Activated T-helper 9 cell treated with anti-CD3 and anti-CD28 coated beads, Interleukin-2, amount 50 U/mL, for 16 hours (primary cell): ENCODE measurements at places on chromosomes 3 and 15.

DNA sequence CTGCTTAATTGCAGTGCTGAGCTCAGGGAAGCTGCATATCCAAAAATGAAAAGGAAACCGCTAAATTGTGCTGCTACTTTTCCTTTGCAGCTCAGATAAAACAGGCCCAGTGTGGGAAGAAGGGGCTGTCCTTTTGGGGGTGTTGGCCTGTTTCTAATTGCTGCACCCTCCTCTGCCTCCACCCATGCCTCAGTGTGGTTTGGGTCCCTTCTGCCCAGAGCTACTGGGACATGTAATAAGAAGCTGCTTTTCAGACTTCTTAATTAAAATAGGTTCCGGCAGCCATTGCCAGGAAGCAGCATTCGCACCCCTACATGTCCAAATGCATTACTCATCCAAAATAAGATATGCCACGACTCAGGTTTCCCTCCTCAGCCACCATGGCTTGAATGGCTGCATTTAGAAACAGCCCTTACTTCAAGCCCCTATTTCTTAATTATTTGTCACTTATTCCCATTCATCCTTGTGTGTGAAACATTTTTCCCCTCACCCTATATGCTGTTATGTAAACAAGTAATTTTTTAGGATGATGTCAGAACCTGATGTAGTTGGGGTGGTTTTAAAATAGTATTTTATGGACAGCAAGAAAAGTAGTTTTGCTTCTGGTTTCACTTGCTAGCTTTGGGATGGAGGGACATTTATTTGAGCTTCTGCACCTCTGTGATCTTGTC, 235.9 kb upstream of the CTDSPL start:
- no peak for DNase-seq

DNA sequence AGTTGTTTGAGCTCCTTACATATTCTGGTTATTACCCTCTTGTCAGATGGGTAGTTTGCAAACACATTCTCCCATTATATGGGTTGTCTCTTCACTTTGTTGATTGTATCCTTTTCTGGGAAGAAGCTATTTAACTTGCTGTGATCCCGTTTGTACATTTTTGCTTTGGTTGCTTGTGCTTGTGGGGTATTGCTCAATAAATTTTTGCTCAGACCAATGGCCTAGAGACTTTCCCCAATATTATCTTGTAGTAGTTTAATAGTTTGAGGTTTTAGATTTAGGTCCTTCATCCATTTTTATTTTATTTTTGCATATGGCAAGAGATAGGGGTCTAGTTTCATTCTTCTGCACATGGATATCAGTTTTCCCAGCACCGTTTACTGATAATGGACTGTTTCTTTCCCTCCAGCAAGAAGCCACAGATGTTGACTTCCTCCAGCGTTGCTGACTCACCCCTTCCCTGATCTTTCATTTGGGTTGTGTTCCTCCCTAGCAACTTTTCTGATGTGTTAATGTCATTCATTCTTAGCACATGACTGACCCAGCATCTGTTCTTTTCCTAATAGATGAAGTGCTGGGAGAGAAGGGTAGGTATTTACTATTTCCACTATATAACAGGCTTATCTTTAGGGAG, 166.7 kb upstream of the SGO1 start:
- DNase-seq, result no peak

DNA sequence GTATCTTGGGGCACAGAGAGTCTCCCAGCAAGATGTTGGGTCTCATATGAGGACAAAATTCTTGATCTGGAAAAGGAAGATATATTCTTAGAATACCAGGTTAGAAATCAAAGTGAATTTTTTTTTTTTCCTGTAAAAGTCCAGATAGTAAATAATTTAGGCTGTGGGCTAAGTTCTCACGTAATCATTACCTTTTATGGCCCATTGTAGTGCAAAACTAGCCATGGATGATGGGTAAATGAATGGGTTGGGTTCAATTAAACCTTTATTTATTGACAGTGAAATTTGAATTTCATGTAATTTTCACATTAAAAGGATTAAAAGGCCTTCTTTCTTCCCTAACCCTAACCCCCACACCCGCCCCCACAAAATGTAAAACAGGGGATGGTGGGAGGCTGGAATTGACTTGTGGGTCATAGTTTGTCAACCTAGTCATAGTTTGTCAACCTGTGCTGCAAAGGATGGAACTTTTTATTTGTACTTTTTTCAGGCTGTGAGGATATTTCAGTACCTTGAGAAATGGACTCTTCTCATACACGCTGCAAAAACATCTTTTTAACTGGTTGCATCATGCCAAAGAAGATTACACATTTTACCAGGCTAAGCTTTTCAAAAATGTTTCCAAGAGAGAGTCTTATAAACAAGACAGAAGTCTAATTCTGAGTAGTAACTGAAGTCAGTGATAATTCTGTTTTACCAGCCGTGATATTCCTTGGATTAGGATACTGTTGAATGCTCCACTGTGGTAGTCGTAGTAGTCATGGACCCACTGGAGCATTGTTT, 138.8 kb downstream of the AKAP13 start:
- DNase-seq, result no peak

DNA sequence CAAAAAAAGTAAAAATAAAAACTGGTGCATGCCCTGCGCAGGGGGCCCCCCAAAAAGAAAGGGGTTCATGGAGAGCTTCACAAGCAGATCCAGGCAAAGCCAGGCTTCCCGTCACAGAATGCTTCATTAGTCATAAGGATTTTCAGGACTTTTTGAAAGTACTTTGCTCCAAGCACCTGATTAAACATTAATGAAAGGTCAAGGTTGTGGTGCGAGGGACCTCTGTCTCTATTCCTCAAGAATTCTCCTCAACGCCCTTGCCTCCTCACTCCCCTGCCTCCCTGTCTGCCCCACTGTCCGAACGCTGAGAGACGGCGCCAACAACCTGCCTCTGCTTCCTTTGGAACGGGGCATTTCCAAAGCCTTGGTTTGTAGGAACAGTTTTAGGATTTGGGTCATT, 240.1 kb upstream of the IGF1R start:
- no peak for DNase-seq

GRCh38 chr15:68775671-68776476, 44.8 kb downstream of the ANP32A start:
- DNase-seq, result no peak

DNA sequence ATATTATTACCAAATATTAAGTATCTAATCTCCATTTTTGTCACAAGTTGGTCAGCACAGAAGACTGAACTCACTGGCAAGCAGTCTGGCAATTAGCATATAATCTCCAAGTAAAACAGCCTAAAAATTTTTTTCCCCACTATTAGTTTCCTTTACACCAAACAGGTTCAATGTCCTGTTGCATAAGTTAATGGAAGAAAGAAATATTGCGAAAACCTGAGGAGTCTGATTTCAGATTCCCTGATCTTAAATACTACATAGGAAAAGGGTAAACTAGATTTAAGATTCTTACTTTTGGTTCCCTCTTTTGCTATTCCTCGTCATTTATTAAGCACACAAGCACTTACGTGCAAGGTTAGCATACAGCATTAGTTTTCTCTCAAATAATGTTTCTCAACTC, 133.2 kb upstream of the PLXND1 start:
- no peak for DNase-seq

DNA sequence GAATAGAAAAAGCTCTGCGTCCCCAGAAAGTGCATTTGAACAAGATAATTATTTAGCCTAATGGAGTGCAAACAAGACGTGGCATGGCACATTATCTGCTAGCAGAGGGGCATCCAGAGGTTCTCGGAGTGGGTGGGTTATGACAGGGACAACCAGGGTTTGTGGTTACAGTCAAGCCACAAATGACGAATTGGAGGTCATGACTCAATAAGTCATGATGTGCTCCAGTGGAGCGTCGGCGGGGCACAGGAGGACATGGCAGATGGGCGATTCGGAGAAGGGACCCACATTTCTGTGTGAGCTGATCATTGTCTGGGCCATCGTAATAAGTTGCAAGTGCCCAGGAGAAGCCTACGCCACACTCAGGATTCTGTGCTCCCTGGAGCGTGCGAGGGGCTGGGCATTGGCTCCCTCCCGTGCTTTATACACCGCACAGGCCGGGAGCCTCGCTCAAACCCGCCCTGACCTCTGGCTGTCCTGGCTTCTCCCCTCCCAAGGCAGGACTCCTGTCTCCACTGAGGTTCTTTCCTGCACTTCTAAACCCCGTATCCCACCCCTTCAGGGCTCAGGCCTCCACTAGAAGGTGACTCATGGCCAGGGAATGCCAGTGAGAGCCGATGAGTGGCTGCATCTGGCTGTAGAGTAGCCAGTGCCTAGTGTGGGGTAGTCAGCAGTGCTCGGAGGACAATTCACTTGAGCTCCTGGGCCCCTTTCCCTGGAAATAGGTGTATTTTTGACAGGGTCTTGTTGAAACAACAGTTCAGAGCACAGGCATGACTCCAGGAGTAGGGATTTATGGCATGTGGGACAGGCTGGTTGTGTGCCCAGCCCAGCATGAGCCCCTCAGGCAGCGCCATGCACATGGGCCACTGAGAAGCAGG, 67.4 kb downstream of the GRIP2 start:
- DNase-seq, result no peak

DNA sequence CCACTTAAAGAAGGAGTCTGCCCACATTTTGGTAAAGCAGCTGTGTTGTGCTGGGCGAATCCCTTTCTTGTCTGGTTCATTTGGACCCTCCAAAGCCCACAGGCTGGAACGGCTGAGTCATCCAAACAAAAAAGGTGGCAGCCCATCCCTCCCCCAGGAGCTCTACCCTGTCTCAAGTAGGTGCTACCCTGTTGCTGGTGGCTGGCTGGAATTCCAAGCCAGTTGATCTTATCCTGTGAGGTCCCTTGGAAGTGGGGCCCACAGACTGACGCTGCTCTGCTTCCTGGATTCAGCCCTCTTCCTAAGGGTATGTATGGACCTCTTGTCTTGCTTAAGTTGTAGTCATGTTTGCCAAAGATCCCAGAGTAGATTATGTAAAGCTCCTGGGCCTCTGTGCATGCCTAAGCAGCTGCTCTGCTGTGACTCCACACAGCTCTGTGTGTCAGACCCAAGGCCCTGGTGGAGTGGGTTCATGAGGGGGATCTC, 44.5 kb downstream of the CCR1 start:
- no peak for DNase-seq

DNA sequence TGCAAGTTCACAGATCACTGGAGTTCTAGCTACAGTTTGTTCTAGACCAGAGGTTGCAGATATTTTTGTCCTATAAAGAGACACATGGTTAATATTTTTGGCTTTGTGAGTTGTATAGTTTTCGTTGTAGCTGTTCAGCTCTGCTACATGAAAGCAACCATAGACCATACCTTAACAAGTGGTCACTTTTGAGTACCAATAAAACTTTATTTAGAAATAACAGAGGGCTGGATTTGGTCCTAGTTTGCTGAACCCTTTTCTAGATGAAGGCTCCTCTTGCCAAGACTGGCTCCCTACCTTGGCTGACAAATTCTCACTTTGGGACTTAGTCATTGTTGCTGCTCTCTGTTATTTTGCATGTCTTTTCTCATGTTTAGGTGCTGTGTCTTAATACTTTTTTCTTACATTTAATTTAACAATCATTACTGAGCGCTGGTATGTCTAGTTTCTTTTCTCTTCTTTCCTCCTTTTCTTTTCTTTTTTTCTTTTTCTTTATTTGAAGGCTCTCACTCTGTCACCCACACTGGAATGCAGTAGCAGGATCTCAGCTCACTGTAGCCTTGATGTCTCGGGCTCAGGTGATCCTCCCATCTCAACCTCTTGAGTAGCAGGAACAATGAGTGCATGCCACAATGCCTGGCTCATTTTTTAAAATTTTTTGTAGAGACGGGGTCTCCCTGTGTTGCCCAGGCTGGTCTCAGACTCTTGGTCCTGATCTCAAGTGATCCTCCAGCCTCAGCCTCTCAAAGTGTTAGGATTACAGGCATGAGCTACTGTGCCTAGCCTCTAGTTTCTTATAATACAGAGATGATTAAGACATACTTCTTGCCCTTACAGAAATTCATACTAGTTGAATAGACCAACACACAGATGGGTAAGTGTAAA, 227.5 kb downstream of the PTPRG start:
- no peak for DNase-seq

DNA sequence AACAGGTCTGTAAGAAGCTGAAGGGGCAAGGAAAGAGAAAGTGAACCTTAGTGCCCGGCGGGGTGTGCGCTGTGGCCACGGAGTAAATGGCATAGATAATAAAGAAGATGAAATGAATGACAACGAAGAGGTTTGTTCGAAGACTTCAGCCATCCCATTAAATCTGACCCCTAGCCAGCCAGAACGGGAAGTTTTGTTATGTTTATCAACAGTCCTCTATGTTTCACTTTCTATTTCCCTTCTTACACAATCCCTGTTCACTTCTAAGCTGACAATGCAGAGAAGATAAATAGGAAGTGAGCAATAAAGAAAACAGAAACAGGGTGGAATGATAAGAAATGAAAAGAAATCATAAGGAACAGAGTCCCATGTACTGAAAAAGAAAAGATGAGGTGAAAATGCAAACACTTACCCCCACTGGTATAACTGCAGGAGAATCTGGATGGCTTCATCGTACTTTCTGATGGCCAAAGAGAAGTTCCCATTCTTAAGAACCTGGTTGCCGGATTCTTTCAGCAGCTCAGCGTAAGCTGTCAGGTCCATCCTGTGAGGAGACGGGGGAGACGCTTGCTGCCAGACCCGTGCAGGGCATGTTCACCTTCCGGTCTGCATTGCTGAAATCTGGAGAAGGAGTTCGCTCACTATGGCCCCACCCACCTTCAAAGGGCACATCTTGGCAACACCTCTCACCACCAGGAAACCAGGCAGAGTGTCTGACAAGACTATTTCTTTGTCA, 36.8 kb downstream of the TRANK1 start:
- DNase-seq, result peak; percentile 40

- no peak for DNase-seq
Observed at GRCh38 chr3:109187390-109187789, 50.9 kb downstream of the C3orf85 start.

DNA sequence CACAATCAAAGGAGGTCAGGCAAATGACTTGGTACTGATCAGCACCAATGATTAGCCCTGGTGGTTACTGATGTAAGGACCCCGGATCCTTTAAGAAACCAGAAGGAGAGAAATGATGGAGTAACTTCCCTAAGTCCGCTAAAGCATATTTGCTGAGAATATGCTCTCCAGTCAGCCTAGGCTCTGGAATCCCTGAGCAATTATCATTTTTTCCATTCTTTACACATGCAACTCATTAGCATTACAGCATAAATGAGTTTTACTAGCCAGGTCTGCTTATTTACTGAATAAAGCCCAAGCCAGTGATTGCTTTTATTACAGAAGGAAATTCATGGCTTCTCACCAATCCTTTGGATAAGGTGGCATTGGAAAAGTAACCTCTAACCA, 139.2 kb upstream of the WNT5A start:
- no peak for DNase-seq

DNA sequence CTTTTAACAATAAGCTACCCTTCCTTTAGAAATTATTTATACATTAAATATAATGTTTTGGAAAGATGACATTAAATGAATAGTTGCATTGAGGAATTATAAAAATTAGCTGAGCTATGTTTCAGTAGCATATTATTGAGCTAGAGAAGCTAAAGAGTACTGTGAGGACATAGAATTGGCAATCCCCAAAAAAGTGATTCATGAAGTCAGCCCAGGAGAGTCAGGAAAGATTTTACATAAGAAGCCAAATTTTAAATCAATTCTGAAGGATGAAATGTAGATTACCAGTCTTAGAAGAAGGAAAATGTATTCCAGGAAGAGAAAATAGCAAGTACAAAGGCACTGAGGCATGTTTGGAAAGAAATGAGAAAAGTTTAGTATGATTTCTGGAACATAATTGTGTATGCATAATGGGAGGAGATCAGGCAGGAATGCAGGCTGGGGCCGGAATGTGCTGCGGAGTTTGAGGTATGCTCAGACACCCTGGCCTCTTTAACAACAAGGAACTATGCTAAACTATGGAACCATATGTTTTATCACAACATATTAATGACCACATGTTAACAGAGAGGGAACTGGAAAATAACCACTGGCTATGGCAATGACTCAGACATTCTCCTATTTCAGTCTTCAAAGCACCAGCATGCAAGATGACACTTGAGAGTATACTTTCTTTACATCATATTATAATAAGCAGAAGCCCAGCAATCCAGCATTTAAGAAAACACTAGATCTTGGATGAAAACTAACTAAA, 103.3 kb upstream of the COL8A1 start:
- no peak for DNase-seq
